ENCODE measurements at places on chromosomes 11 and 22.

GRCh38 chr11:9769621-9770020, 105.7 kb downstream of the SWAP70 start:
- no peak for DNase-seq

- no peak for DNase-seq
Observed at GRCh38 chr11:63557570-63557969, 5.6 kb downstream of the PLAAT2 start.

GRCh38 chr11:12585861-12586260, 88.4 kb upstream of the TEAD1 start:
- DNase-seq: no peak

GRCh38 chr11:104623518-104623917, 274.7 kb downstream of the CASP12 start:
- DNase-seq: no peak

DNA sequence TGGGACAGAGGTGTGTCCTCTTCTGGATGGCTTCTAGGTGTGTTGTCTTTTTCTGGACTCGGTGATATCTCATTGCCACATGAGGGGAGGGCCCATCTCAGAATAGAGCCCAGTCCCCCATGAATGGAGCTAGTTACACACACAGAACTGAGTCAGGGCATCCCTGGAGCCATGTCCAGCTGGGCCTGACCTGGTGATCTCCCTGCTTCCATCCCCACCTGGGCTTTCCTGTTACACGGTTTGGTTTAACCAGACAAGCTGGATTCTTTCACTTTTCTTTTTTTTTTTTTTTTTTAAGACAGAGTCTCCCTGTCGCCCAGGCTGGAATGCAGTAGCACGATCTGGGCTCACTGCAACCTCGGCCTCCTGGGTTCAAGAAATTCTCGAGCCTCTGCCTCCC, 6.1 kb upstream of the A4GALT start:
- DNase-seq: no peak

- DNase-seq: no peak
Observed at GRCh38 chr11:61309141-61309540, 14.0 kb upstream of the VWCE start.

GRCh38 chr22:32909581-32910428, 108.3 kb downstream of the TIMP3 start:
- no peak for DNase-seq

- no peak for DNase-seq
Observed at GRCh38 chr11:20584093-20584774, 15.2 kb upstream of the SLC6A5 start.

- DNase-seq: no peak
Observed at GRCh38 chr22:40050258-40050657, 55.5 kb downstream of the FAM83F start.

- no peak for DNase-seq
Observed at GRCh38 chr11:5809905-5810795, 1.4 kb downstream of the OR52N2 start.

DNA sequence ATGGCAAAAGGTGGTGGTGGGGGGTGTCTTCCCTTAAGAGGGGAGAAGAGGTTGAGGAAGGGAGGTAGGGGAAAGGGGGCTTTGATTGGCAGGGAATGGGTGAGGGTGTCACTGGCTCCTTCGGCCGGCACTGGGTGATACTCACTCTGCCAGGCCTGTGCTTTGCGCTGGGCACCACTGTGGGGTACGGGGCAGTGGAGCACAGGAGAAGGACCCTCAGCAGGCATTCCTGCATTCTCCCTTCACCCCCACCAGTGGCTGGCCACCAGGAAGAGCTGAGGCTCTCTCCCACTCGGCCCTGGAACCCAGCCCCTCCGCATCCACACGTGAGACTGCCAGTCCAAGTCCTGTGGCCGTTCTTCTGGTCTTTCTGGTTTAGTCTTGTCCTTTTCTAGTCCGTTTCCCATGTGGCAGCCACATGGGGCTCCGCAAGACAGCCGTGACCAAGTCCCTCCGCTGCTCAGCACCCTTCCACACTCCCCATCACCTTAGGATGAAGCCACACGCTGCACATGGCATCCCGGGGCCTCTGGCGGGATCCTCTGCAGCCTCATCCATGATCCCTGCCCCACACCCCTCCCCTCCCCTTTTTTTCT, 8.0 kb downstream of the CAPN5 start:
- DNase-seq: no peak

DNA sequence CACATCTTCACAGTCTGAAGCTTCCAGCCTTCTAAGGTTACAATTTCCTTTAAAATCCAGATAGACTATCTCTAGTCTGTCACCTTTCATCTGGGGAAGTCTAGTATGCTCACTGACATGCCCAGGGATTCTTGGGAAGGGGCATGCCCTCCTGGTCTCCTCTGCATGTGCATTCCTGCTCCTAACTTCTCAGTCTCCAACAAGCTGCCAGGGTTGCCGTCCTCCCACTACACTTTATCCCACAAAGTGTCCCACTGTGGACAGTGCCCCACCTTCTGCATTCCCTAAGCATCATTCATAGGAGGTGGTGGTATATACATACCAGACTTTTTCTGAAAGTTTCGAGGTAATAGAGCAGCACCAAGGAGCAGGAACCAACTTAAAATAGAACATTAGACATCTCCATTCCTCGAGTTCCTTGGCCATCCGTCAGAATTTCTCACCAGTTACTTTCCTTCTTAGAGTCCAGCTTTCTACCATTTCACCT, 28.7 kb downstream of the EIF3F start:
- DNase-seq: no peak

GRCh38 chr11:2302306-2302895, 588 bp downstream of the TSPAN32 start:
- DNase-seq: no peak

DNA sequence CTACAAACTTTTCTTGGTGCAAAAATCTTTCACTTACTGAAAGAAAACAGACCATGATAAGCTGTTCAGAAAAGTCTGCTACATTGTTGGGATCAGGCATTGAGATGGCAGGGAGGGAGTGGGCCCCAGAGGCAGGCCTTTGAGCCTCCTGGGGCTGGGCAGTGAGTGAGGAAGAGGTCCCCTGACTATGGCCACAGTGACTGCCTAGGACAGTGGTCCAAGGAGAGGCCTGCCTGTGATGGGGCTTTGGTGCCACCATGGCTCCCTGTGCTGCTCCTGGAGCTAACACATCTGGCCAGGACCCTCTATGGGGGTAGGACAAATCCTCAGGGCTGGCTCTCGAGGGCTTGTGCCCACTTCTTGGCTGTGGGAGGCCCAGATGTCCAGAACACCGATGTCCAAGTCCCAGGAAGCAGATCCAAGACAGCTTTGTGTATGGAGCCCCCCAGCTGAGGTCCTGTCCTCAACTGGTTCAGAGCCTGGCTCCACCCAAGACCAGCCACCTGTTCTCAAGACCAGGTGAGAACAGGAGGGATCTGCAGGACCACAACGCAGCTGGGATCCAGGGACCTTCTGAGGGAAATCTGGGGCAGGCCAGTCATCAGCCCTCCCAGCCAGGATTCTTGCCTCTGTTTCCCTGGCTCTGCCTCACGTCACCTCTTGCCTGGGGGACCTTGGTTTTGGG, 36.9 kb downstream of the PPM1F start:
- no peak for DNase-seq

DNA sequence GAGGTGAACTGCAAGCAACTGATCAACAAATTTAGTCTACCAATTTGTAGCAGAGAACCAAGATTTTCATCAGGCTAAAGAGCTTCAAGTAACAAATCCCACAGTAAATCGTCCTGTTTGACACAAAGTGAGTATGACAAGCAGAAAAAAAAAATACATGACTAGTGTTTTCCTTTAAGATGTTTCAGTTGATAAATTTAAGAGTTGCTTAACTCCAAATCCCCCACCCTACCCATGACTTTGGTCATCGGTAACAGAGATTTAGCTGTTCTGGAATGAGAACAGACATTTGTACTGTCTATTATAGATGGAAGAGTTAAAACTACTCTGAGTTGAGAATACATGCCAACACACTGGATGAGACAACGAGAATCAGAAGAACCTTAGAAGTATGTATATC, 165.0 kb upstream of the MTMR2 start:
- DNase-seq: no peak

DNA sequence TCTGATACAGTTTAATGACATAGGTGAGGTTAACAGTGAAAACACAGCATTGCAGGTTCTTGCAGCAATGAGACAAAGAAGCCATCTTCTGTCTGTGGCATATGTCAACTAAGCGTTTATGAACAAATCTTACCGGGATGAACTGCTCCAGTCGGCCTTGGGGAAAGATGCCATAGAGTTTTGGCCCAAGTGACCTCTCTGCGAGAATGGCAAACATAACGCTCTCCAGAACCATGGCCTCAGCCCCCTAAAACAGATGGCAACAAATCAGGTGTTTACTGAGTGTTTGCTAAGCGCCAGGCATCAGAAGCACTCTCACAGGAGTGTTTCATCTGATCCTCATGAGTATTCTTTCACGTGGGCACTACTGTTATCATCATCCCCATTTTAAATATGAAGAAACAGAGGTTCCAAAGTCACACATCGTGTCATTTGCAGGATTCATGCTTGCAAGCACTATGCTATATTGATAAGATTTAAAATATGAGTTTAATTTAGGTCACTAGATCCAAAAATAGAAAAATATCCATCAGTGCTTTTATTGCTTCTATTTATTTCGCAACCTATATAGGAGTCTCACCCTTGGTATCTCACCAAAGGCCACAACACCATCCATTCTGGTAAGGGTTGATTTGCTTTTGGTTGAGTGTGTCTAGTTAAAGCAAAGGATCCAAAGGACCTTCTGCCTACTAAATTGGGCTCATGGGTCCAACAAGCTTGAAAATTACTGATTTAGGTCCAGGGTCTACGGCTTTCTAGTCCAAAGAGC, 35.9 kb downstream of the TCIRG1 start:
- no peak for DNase-seq

DNA sequence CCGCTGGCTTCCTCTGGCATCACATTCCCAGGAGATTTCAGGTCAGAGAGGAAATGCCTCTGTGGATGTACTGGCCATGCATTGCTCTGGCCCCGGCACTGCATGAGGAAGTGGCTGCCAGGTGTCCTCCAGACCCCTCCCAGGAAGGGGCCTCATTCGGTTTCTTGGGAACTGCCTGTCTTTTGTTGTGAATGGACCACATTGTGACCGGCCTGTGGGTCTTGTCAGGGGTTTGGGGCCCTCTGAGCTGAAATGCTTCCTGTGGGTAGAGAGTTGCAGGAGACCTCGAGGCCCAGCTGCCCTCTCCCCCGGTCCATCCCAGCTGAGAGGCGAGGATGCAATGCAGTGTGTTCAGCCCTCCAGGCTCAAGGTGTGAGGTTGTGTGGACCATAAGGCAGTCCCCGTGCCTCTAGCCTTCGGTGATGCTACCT, 18.8 kb upstream of the ST3GAL4 start:
- no peak for DNase-seq

Measured in stimulated activated CD4-positive, alpha-beta T cell treated with anti-CD3 and anti-CD28 coated beads, Interleukin-1b, Interleukin-23, amount 100 ng/mL, for 48 hours (primary cell).